ENCODE measurements at places on chromosomes 3 and 15.

DNA sequence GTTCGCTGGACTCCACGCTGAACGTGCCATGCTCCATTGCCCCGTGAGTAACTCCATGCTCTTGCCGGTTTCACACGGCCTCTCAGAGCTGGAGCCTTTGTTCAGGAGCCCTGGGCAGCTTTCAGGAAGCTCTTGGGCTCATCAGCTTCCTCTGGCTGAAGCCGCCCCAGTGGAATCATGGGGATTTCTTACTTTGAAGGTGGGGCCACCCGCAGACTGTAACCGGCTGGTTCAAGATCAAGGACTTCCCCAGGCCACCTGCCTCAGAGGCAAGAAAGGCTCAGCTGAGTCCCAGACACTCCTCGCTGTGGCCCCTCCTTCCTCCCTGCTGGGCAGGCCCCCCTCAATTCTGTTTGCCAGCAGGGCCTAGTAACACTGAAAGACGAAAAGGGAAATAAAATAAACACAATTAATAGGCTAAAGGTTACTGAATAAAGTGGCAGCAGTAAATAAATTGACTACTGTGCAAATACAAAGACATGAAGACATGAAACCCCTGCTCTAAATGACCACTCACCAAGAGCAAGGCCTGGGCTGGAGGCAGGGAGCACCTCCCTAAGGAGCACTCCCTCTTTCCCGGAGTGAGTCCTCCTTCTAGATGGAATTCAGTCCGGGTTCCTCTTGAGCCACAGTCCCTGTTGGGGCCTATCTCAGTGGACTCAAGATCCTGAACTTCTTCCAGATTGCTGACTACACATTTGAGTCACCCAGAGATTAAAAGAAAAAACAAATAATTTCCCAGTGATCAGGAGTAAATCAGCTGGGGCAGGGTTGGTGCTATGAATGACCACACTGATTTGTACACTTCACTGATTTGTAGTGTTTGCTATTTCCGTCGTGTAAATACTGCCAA lies 51.0 kb downstream of the ZDHHC19 start:
- DNase-seq = peak; percentile 65

GRCh38 chr3:86968244-86968932 lies 22.6 kb downstream of the VGLL3 start:
- DNase-seq = no peak

DNA sequence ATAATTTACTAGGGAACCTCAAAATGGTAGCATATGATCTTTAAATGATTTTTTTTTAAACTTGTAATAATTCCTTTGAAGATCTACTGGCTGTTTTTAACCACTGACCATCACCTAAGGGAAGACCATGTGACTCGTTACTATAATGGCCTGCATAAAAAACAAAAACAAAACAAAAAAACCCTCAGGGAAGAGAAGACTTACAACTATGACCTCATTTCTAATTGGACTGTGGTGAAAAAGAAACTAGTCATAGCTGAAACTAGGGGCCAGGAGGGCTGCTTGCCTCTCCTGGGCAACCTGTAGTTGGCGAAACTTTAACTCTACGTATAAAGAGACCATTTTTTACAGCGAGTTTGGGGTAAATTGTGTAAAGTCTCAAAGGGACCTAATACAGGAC lies 23.0 kb downstream of the PAQR9 start:
- DNase-seq = no peak

DNA sequence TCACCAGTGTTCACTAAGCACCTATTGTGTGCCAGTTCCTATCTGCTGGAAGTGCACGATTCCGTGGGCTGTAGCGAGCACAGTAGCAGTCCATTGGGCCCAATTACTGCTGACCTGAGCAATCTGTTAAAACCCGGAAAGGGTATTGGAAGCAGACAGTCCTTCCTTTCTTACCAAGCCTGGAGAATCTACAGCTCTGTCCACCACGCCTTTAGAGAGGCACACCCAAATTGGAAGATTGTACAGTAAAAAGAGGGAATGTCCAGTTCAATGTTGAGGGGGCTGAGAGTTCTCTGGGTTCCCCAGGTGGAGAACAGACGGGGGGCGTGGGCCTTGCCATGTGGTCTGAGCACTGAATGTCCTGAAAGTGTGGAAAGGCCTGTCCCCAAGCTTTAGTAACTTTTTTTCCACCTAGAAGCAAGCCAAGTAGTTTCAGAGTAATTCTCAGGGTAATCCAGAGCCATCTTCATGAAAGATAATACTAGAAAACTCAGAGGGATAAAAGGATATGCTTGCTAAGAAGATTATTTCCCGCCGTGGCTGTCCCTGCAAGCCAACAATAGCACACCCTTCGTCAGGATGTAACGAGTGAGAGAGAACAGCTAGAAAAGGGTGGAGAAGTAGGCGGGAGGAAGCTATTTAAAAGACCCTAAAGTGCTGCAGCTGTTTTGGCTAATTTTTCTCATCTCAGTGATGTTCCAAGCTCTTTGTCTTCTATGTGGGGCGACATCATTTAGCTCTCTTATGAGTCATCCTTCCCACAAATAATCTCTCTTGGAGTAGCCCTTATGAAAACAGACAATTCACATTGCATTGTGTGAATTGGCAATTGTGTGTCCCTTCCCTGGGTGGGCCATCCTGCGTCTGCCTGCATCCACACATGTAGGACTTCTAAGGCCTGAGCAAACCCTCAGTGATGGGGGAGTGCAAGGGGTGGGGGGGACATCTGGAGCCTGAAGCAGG lies 181.0 kb downstream of the ATG7 start:
- DNase-seq = no peak

GRCh38 chr3:49634736-49635135 lies 39.4 kb upstream of the APEH start:
- DNase-seq = no peak

- no peak for DNase-seq
Measured at GRCh38 chr3:184003187-184003967, 14.3 kb downstream of the ABCC5 start.

DNA sequence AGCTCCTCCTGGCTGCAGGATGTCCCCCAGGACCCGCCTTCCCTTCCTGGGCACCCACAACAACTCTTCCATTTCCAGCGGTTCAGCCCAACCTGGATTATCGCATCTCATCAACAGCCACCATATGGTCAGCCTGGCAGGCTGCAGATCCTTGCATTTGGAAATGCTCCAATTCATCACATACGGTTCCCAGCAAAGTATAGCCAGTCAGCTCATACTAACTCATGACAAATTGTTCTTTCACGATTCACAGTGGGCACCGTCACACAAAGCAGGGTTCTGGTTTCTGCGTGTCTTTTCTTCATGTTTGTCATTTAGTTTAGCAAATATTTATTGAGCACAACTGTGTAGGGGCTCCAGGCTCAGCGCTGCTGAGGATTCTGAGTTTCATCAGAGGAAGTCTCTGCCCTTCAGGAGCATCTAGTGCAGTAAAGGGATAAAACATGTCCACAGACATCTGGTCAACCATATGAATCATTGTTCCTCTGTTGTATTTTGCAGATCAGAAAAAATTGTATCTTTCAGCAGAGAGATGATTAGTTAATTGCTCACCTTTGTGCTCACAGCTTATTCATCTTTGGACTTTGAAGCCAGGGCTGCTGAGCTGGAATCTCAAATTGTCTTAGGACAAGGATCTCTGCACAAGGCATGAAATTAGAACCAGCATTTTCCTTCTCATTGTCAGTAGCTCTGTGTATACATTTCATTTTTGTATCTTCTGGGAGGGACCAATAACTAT lies 125.1 kb downstream of the GABRG3 start:
- no peak for DNase-seq

DNA sequence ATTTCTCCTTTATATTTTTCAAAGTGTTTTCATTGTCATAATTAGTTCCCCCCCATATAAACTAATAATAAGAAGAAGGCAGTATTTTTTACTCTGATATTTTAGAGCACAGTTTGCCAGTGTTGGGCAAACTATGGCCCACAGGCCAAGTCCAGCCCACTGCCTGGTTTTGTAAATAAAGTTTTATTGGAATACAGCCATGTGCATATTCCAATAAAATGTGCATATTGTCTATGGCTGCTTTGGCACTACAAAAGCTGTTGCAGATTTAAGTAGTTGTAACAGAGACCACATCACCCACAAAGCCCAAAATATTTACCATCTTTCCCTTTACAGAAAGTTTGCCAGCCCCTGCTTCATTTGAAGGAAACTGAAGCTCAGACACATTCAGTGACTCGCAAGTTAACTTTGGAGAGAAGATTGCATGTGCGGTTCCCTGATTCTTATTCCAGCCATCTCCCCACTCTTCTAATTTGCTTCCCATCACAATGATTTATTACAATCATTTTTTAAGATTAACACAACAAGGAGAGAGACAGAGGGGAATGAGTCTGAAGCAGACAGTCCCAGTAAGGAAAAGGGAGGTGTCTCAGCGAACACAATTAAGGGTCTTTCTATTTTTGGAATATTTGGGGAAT lies 48.9 kb downstream of the RFTN1 start:
- DNase-seq = no peak

GRCh38 chr3:135503760-135504686 lies 461.5 kb upstream of the PPP2R3A start:
- peak; percentile 27 for DNase-seq

DNA sequence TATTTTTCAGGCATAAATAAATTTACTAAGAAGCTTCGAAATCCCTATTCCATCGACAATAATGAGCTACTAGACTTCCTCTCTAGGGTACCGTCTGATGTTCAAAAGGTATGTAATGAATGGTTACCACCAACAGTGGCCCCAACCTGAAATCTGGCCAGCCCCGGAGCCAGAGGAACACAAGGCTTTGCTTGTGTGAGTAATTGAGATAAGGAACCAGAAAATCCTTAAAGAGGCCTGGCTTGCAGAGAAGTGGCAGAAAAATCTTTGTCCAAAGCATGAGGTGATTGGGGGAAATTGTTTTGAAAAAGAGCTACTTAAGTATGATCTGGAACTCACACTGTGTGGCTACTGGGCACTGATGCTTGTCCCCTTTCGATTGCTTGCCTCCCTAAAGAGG lies 245.3 kb downstream of the MCTP2 start:
- no peak for DNase-seq

- no peak for DNase-seq
Measured at GRCh38 chr3:19920401-19921080, 13.5 kb downstream of the EFHB start.

DNA sequence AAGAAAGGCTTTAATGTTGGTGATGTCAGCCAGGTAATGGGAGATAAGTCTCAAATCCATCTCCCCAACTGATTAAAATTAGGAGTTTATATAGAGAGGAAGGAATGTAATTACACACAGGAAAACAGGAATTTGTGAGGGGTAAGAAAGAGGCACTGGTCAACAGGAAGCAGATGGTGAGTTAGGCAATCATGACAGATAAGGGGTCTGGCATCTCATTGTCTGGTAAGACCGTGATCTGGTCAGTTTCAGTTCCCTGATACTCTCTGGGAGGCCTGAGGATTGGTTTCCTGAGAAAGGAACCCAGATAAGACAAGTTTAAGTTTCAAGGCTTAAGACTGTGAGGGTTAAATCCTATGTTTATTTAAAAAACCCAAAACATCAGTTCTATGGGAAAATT lies 414.7 kb upstream of the ARRDC4 start:
- no peak for DNase-seq

- no peak for DNase-seq
Measured at GRCh38 chr15:101148881-101149664, 102.8 kb downstream of the CHSY1 start.

DNA sequence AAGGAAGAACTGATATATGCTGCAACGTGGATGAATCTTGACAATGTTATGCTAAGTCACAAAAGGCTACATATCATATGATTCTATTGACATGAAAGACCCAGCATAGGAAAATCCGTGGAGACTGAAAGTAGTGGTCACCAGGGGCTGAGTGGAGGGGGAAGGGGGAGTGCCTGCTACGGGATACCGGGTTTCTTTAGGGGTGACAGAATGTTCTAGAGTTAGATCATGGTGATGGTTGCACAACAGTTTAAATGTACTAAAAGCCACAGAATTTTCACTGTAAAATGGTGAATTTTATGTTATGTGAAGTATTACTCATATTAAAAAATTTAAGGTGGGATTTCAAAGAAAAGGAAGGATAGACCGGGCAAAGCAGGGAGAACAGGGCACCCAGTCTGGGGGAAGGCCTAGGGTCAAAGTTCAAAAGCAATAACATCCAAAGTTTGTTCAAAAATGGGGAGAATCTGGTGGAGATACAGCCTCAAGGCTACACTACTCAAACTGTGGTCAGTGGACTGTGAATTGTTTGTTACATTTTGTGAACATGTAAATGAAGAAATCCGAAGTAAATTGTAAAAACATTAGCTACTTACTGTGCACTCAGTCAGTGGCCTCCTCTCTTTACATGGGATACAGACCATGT lies 74.2 kb upstream of the FNDC3B start:
- DNase-seq = no peak

GRCh38 chr3:139519998-139520737 lies 19.4 kb downstream of the RBP1 start:
- DNase-seq = peak; percentile 46

GRCh38 chr3:129346695-129347457 lies 68.2 kb downstream of the HMCES start:
- DNase-seq = no peak

- no peak for DNase-seq
Measured at GRCh38 chr3:196634224-196634623, 5.3 kb upstream of the NRROS start.

GRCh38 chr15:36278219-36278618 lies 301.2 kb upstream of the CDIN1 start:
- DNase-seq = no peak

DNA sequence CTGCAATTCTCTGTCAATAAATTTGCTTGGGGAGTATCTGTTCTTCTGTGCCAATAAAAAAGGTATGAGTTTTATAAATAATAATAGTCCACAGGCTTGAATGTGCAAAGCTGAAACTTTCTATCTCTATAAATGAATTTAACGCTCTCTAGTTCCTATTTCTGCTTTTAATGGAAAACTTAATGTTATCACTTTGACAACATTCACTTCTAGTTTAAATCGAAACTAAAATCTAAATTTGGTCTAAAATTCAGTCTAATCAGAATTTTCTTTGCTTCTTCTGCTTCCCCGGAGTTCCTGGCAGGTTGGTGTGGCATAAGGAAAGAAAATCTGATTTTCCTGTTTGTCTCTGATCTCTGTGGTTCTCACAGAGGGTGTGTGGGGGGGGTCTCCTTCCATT lies 450.1 kb upstream of the TBL1XR1 start:
- DNase-seq = no peak

- no peak for DNase-seq
Measured at GRCh38 chr3:153113541-153113940, 48.5 kb upstream of the RAP2B start.

GRCh38 chr15:68335251-68335650 lies 57.7 kb downstream of the FEM1B start:
- DNase-seq = peak; percentile 68

DNA sequence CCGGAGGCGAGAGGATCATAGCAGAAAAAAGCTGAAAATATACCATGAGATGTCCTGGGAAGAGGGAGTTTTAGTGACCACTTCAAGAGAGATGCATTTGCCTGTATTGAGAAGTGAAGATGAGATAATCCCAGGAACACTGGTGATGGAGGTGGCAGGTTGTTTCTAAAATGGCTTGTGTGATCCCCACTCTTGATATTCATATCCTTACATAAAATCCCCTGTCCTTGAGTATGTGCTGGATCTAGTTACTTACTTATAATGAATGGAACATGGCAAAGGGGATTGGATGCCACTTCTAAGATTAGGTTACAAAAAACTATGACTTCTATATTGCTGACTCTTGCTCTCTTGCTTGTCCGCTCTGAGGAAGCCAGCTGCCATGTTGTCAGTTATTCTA lies 22.1 kb downstream of the HDGFL3 start:
- no peak for DNase-seq
